HFF-Myc (cell line): ENCODE measurements at places on chromosomes 2 and 18.

GRCh38 chr18:31596081-31596872 is 4.6 kb downstream of the TTR start:
- DNase-seq = no peak

- DNase-seq = peak; percentile 38
Measured at GRCh38 chr2:226489775-226490541, 309.7 kb downstream of the IRS1 start.

- no peak for DNase-seq
Measured at GRCh38 chr2:162379719-162380580, 36.0 kb downstream of the GCA start.

GRCh38 chr2:112048887-112049286 is 6.2 kb upstream of the TMEM87B start:
- peak; percentile 41 for DNase-seq

DNA sequence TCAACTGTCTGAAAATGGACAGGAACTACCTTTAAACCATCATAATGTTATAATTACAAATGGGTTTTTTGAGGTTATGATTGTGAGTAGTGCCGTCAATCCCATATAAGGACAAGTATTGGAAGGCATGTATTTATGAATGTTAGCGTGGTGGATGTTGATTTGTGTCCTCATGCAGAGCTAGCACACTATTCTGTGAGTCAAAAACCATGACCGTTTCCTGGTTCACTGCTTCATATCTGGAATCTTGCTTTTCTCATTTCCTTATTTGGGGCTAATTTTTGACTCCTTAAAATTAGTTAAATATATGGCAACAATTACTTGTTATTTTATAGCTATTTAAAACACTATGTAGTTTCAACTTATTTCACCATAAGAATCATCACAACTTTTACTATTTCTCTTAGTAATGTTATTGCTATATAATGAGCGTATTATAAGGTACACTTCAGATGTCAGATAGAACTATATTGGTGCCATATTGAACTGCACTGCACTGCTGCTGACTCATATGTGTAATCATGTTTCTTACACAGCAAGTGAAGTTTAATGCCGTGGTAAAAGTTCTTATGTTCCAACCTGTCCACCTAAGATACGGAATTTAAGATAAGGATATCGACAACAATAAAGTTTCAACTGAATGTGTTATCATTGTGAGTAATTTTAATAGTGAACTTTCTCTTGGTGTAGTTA is 192.8 kb downstream of the PTGR3 start:
- no peak for DNase-seq
